Hepatocyte (in vitro differentiated cells): ENCODE measurements at places on chromosomes 3 and 15. TPM values are rescaled to one million over a fixed set of nuclear protein-coding genes. Genes with fewer than 3 reads are reported as not detected.

DNA sequence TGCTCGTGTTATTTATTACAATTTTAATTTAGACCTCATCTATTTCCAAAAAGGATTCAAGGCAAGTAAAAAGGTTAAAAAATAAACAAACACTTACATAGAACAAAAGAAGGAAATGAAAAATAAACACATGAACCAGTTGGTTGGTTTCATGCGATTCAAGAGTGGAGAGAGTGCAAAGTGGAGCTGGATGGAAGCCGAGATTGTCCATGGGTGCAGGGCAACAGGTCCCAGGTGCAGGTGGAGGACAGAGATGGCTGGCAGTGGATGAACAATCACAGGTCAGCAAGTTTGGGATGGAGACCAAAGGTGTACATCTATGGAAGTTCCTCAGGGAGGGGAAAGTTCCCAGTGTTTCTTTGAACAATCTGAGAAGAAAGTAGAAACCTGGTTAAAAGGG, 11.6 kb upstream of the SEMA5B start:
- no peak overlapping the region for H3K27ac ChIP-seq
- no peaks in the 10 kb centered on the region for H3K27me3 ChIP-seq
- no peaks in the 10 kb centered on the region for H3K4me1 ChIP-seq
- H3K4me3 ChIP-seq: no peak overlapping the region
- DNase-seq: no peak

DNA sequence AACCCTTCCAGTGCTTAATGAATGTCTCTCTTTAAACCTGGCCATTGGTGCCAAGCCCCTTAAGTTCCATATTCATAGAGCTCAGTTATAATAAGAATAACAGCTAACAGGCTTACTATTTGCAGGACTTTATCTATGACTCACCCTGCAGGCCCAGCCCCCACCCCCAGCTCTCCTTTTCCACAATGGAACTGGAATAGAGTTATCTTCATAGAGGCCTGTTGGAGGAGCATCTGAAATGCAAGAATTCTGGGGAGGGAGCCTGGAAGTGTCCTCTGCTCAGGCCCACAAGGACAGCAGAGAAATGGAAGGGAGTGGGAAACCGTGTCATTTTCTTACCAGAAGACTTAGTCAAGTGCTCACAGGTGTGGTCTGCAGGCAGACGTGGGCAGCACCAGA, 52.8 kb downstream of the SEMA5B start:
- H3K27ac ChIP-seq: peak overlapping the region; percentile 19
- peaks cover 5% of the 10 kb centered on the region for H3K27me3 ChIP-seq
- H3K4me1 ChIP-seq: peaks cover 22% of the 10 kb centered on the region
- no peaks in the 10 kb centered on the region for H3K36me3 ChIP-seq

- no peaks in the 10 kb centered on the region for H3K4me1 ChIP-seq
- H3K27ac ChIP-seq: peak overlapping the region; percentile 48
- no peak overlapping the region for H3K4me3 ChIP-seq
- no peaks in the 10 kb centered on the region for H3K27me3 ChIP-seq
These were observed 68.4 kb downstream of the CRTC3 start for GRCh38 chr15:90598031-90598577.

GRCh38 chr3:132116601-132117000, 81.8 kb upstream of the CPNE4 start:
- H3K27ac ChIP-seq: no peak overlapping the region
- no peak for DNase-seq
- no peak overlapping the region for H3K4me3 ChIP-seq
- H3K27me3 ChIP-seq: no peaks in the 10 kb centered on the region
- H3K4me1 ChIP-seq: no peaks in the 10 kb centered on the region

DNA sequence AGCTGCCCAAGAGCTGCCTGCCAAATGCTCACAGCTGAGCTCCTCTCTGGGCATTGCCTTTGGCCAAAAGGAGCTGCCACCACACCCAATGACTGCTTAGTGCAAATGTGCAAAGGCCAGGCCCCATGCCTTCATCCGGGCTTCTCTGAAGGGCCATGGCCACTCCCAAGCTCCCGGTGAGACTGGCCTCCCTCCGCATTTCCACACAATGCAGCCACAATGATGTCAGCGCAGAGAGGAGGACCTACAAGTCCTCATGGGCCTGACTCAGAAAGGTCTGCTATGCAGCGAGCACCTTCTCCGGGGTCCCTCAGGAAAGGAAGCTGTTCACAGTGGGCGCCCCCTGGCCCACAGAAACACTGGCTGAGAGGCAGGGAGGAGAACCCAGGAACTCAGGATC, 12.7 kb downstream of the OXTR start:
- no peak overlapping the region for H3K4me3 ChIP-seq
- no peak overlapping the region for H3K27ac ChIP-seq

MGLL gene
- total RNA-seq: 5.4 and 7.3 TPM in 2 replicates

VWA5B2 gene
- 0.40 and 3.2 TPM in 2 replicates for total RNA-seq

RBSN gene
- 19.1 and 19.4 TPM in 2 replicates for total RNA-seq
